Mesenteric fat pad (tissue), 1 donor: ENCODE measurements at places on chromosomes 6 and 20. TPM values are rescaled to one million over a fixed set of nuclear protein-coding genes. Genes with fewer than 3 reads are reported as not detected.

The CCDC170 gene
- 2.4 TPM for total RNA-seq

The REM1 gene
- 2.7 TPM for total RNA-seq

The LBP gene
- 59.3 TPM for total RNA-seq

The HTR1E gene
- not detected for total RNA-seq

GRCh38 chr6:47242483-47243386 is 67.0 kb downstream of the TNFRSF21 start:
- DNase-seq: no peak

GRCh38 chr6:43402820-43403219 is 24.5 kb upstream of the ABCC10 start:
- no peak for DNase-seq

- no peak for DNase-seq
Measured at GRCh38 chr6:33898771-33899170, 95.0 kb upstream of the MLN start.

- DNase-seq: no peak
Measured at GRCh38 chr6:139250296-139251044, 41.3 kb downstream of the TXLNB start.
